NCI-H774 (cell line): ENCODE measurements at places on chromosomes 6 and 20.
A peak's percentile ranks its signal among the peaks of the same experiment; 100 is the strongest.

GRCh38 chr6:130240232-130240631 lies 17.5 kb upstream of the SAMD3 start:
- no peak for DNase-seq

- no peak for DNase-seq
Observed at GRCh38 chr6:159398633-159399032, 229.4 kb downstream of the FNDC1 start.

DNA sequence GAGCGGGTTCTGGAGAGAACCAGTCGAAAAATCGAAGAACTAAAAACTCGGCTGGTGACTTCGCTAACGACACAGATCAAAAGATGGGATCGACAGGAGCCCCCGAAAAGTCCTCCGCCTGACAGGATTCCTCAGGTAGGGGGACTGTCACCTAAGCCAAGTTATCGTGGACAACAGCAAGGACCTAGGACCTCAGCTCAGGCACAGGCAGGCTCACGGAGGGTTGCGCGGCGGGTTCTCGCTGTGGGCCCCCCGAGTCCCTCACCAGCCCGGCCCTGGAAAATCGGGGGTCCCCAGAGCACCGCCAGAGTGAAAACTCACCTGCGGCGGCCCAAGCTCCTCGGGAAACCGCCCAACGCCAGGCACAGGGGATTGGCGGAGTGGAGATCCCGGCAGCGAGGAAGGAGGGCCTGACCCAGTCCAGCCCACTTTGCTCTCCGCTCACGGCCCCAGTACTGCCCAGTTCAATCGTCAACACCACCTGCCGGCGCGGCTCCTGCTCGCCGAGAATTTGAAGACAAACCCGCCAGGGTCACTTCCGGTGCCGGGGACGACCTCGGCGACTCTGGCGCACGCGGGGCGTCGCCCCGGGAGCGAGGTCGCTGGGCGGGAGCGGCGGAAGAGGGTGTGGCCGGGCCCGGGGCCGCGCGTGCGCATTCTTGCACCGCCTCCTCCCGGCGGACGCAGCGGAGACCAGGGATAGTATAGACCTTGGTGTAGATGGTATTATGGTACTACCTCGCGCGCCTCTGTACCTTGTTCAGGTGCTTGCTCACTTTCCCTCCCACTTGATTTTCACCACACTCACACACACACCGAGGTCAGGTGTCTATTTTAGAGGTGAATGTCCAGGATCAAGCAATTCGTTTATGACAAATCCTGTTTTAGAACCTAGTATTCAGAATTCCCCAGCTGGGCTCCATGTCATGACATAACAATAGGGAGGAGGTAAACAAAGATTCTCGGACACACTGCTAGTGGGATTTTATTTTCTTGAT lies at the start of gene KATNA1:
KATNA1 (minus strand) TSS at position 567 of the 998 bp plus-strand sequence. CDS start 10,167 bp downstream, outside the sequence.
- DNase-seq = peak; percentile 94

DNA sequence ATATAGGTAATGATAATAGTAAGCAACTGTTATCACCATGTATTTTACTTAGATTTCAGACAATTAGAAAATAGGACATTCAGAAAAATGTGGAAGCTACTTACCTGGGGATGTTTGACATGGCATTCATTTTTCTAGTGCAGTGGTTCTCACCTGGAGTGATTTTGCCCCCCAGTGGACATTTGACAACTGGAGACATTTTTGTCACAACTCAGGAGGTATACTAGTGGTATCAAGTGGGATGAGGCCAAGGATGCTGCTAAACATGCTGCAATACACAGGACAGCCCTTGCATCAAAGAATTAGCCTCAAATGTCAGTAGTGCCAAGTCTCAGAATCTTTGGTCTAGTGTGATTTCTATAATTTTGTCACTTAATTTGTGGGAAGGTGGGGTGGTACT lies 36.1 kb downstream of the NUS1 start:
- DNase-seq = no peak

DNA sequence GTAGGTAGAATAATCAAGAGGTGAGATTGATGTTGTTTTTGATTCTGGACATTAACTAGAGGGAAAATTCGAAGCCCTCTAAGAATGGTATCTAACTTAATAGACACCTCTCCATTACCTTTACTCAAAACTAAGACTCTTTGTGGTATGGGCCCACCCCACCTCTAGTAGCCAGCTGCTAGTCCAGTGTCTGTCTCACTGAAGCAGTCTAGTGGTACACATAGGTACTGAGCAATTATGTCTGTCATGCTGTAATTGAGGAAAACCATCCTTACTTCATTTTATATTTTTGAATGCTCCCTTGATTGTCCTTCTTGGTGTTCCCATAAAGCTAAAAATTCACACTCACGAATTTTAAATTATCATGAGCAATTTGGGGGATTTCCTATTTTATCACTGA lies 290.7 kb downstream of the ARHGAP18 start:
- DNase-seq = no peak

- DNase-seq = no peak
Observed at GRCh38 chr20:33689973-33690372, 3.8 kb upstream of the E2F1 start.

- no peak for DNase-seq
Observed at GRCh38 chr20:1357921-1358671, 29.2 kb upstream of the SDCBP2 start.

- DNase-seq = no peak
Observed at GRCh38 chr6:89048288-89048923, 32.1 kb upstream of the PNRC1 start.
